Naive thymus-derived CD4-positive, alpha-beta T cell (primary cell): ENCODE measurements at places on chromosomes 2 and 18. TPM values are rescaled to one million over a fixed set of nuclear protein-coding genes. Genes with fewer than 3 reads are reported as not detected.

Gene UGT1A1
- total RNA-seq: not detected

Gene ELOA2
- not detected for total RNA-seq

- H3K36me3 ChIP-seq: no peaks in the 10 kb centered on the region
- H3K4me1 ChIP-seq: no peaks in the 10 kb centered on the region
- H3K27me3 ChIP-seq: no peaks in the 10 kb centered on the region
- no peak overlapping the region for H3K4me3 ChIP-seq
Observed at GRCh38 chr2:128307595-128307994, 11.1 kb downstream of the HS6ST1 start.

DNA sequence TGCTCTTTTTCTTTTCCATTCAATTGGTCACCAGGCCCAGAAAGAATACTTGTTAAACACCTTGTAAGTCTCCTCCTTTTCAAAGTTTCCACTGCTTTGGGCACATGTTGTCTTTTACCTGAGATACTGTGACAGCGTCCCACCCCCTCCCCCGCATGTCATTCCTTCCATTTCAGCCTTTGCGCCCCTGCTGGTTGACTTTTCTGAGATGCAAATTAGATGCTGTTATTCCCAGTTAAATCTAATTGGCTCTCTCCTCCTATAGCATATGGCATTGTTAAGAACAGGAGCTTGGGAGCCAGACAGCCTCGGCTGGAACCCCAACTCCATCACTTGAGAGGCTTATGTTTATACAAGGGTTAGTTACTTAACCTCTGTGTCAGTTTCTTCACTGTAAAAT lies 80.3 kb upstream of the GAREM1 start:
- no peaks in the 10 kb centered on the region for H3K36me3 ChIP-seq
- H3K4me1 ChIP-seq: no peaks in the 10 kb centered on the region
- H3K27ac ChIP-seq: no peak overlapping the region
- DNase-seq: no peak
- H3K4me3 ChIP-seq: no peak overlapping the region

GRCh38 chr2:104863468-104864279 lies 9.8 kb downstream of the POU3F3 start:
- H3K27ac ChIP-seq: no peak overlapping the region
- H3K27me3 ChIP-seq: peaks cover 10% of the 10 kb centered on the region
- no peaks in the 10 kb centered on the region for H3K36me3 ChIP-seq
- DNase-seq: no peak
- H3K4me1 ChIP-seq: no peaks in the 10 kb centered on the region

DNA sequence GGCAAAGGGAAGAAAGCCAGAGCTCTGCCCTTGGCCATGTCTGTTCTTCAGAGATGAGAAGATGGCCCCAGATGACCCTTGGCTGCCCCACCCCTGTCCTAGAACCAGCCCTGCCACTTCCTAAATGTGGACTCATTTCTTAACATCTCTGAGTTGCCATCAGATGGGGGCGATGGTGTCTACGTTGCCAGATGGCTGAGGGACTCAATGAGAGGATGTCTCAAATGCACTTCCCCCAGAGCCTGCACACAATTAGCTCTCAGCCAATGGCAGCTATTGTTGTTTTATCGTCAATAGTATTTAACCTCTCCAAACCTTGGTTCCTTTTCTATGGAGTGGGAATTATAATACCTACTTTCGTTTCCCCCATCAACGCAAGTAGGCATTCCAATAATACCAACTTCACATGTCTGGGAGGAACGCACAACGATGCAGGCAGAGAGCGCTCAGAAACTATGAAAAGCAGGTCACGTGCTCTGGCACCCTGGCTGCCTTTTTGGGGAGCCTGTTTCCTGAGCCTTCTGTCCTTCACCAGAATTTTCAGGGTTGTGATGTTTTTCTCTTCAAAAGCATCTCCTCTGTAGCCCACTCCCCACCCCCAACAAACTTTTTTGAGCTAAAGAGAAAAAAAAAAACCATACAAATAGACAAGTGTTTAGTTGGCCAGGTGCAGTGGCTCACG lies 100.3 kb downstream of the MCFD2 start:
- H3K4me3 ChIP-seq: no peak overlapping the region
- DNase-seq: no peak
- H3K36me3 ChIP-seq: no peaks in the 10 kb centered on the region
- no peak overlapping the region for H3K27ac ChIP-seq

- no peak overlapping the region for H3K27ac ChIP-seq
- H3K27me3 ChIP-seq: no peaks in the 10 kb centered on the region
- H3K4me1 ChIP-seq: no peaks in the 10 kb centered on the region
- no peaks in the 10 kb centered on the region for H3K36me3 ChIP-seq
- H3K4me3 ChIP-seq: no peak overlapping the region
Observed at GRCh38 chr2:66559672-66560071, 124.7 kb downstream of the MEIS1 start.

- DNase-seq: no peak
- H3K4me1 ChIP-seq: no peaks in the 10 kb centered on the region
- no peaks in the 10 kb centered on the region for H3K36me3 ChIP-seq
- H3K4me3 ChIP-seq: no peak overlapping the region
- peaks cover 4% of the 10 kb centered on the region for H3K27me3 ChIP-seq
- H3K27ac ChIP-seq: no peak overlapping the region
Observed at GRCh38 chr18:49668574-49669275, 106.9 kb downstream of the LIPG start.

DNA sequence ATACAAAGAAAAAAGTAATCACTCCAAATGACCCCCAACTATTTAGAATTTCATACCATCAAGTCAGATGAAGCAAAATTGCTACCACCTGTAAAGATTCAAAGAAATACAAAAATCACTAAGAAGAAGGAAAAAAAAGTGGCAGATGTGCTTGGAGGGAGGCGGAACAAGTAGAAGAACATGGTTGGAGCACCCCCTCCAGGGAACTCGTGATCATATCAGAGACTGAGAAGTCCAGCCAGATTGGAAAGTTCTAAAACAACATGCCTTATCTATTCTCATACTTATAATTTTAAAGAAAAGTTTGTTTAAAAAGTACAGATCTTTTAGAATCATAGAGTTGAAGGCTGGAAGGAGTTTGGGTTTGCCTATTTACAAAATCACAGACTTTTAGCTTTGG lies 113.4 kb upstream of the CYP26B1 start:
- H3K27me3 ChIP-seq: no peaks in the 10 kb centered on the region
- H3K4me3 ChIP-seq: no peak overlapping the region
- DNase-seq: no peak
- no peak overlapping the region for H3K27ac ChIP-seq

GRCh38 chr2:219010162-219010756 lies 17.0 kb upstream of the CRYBA2 start:
- no peak overlapping the region for H3K4me3 ChIP-seq
- no peak for DNase-seq
- no peaks in the 10 kb centered on the region for H3K36me3 ChIP-seq
- no peak overlapping the region for H3K27ac ChIP-seq
- H3K4me1 ChIP-seq: no peaks in the 10 kb centered on the region

DNA sequence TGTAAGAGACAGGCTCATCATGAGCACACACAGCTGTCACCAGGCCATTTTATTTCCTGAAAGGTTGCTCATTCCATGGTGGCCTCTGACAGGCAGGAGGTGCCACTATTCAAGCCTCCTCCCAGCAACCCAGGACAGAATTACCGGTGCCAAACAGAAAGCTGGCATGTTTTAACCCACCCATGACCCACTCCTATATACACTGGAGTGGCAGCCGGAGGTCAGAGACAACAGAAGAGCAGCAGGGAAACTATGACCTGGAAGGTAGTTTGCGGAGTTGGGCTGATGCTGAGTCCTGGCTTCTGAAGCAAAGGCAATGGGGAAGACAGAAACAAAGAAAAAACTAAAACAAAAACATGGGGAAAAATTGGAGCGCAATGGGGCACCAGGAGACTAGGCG lies 2.3 kb downstream of the RFTN2 start:
- no peaks in the 10 kb centered on the region for H3K4me1 ChIP-seq
- H3K27me3 ChIP-seq: peaks cover 6% of the 10 kb centered on the region
- DNase-seq: no peak
- H3K36me3 ChIP-seq: no peaks in the 10 kb centered on the region
- H3K27ac ChIP-seq: no peak overlapping the region
- no peak overlapping the region for H3K4me3 ChIP-seq

DNA sequence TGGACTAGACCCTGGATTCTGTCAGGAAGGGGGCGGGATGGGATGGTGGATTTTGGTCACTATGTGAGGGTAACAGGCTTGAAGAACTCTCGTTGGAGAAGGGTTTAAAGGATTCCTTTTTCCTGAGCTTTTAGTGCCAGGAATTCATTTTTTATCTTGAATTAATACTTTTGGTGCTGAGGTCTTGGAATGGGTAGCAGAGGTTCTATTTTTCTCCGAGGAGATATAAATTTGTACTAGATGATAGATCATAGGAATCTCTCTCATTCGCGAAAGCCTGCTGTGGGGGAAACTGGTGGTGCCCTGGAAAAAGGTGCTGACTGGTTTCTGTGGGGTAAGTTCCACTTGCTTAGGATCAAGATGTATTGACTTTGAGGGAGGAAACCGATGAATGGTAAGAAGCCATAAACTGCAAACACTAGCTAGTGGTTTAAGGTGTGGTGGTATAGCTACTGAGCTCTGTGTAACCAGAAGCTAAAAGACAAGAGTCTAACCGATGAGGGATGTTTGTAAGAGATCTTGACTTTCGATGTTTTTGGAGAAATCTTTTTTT lies 706 bp downstream of the AGPS start:
- DNase-seq: peak; percentile 3
- H3K4me3 ChIP-seq: peak overlapping the region; percentile 67
